Nephron progenitor cell (in vitro differentiated cells): ENCODE measurements at places on chromosomes 11 and 22.

DNA sequence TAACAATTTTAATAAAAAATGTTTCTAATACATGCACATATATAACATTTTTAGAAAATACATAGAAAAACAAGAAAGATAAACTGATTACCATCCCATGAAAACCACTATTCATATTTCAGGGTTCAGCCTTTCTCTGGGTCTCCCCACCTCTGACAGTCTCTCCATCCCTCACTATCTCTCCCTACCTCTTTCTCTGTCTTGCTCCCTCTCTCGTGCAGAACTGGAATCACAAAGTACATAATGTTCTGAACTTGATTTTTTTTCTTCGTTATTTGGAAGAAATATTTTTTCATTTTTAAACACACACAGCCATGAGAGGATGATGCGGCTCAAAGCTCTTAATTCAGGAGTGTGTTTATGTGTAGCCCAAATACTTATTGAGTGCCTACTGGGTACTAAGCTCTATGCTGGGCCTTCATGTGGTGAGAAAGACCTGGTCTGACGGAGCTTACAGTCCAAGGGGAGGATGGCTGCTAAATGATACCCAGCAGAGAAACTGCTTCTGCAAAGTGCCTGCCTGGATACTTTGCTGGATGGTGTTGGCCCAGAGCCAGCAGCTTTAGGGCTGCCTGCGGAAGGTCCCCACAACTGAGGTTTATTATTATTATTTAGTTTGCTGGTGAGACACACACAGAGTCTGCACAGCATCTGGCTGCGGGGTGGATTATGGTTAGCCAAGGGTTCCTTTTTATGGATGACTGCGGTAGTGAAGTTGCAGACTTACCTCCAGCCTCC lies 42.6 kb downstream of the SC5D start:
- DNase-seq: no peak

GRCh38 chr11:70804139-70804837 lies 406.0 kb downstream of the CTTN start:
- no peak for DNase-seq

- no peak for DNase-seq
Measured at GRCh38 chr11:102760344-102761035, 19.9 kb downstream of the MMP10 start.

GRCh38 chr11:64230985-64231365 lies 627 bp downstream of the DNAJC4 start:
- no peak for DNase-seq

DNA sequence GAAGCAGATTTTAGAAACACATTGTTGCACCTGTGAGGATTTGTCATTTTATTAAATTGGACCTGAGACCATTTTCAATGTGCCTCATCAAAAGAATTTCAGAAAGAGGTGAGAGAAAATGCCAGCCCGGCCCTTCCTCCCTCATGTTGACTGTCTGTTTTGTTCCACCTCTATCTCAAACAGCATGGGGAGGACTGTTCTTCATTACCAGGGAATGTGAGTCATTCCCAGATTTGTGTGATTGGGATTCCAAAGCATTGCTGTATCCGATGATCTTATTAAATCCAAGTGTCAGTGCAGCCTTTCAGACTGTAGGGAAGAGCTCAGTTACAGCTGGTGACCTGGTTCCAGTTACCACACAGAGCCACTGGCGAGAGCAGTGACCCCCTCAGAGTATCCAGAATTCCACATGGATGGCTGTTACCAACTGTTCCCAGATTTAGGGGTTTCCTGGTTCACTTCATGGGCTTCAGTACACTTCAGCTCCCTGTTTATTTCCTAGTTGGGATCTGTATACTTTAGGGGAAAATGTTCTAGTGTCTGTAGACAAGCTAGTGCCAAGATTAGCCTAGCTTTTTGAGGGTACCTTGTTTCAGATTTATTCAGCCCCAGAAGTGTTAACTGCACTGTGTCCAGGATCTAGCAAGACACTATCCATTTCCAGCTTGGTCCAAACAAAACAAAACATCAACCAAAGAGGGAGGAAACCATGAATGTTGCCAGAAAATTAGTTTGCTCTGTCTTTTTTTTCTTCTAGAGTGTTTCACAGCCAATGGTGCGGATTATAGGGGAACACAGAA lies 20.9 kb downstream of the KREMEN1 start:
- no peak for DNase-seq

GRCh38 chr11:120589376-120589775 lies 77.8 kb downstream of the GRIK4 start:
- no peak for DNase-seq

- no peak for DNase-seq
Measured at GRCh38 chr22:24398409-24398808, 29.0 kb upstream of the ADORA2A start.

- no peak for DNase-seq
Measured at GRCh38 chr11:12079726-12080556, 30.4 kb upstream of the MICAL2 start.

GRCh38 chr11:35554491-35555437 lies 29.3 kb upstream of the PAMR1 start:
- no peak for DNase-seq

DNA sequence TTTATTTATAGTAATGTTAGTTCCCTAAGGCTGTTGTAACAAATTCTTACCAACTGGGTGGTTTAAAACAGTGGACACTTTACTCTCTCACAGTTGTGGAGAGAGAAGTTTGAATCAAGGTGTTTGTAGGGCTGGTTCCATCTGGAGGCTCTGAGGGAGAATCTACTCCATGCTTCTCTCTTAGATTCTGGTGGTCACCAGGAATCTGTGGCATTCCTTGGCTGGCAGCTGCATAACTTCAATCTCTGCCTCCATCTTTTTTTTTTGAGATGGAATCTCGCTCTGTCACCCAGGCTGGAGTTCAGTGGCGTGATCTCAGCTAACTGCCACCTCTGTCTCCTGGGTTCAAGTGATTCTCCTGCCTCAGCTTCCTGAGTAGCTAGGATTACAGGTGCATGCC lies 46.3 kb downstream of the LDLRAD3 start:
- no peak for DNase-seq
